ENCODE measurements at places on chromosomes 1 and 21.

DNA sequence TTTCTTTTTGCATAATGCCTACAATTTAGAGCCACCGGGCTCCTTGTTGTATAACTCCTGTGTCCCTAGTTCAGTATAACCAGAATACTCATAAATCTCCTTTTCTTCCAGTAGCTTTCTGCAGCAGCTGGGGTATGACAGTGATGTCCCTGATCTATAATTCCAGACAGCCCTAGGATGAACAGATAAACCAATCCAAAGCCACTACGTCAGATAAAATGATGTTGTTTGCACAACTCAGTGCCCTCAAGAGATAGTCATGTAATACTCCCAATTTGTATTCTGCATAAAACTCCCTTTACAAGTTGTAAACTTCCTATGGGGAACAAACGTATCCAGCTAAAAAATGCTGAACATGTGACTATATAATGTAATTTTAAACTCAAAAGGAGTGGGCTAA lies 44.7 kb downstream of the ZNF326 start:
- no peak for DNase-seq

DNA sequence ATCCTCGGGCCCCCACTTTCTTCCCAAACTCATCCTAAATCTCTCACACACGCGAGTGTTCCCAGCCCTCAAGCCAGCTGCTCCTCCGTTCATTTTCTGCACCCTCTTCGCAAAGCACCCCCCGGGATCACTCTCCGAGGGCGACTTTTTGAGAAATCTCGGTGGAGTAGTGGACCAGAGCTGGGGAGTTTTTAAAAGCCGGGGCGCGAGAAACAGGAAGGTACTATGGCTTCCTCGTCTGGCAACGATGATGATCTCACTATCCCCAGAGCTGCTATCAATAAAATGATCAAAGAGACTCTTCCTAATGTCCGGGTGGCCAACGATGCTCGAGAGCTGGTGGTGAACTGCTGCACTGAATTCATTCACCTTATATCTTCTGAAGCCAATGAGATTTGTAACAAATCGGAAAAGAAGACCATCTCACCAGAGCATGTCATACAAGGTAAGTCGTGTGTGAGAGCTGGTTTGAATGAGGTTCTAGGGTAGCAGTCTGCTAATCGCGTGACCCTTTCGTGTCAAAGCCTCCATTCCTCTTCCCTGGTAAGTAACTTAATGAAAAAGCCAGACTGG lies 800 bp downstream of the DR1 start:
- DNase-seq: peak; percentile 37

GRCh38 chr1:224160171-224160682 lies 22.8 kb upstream of the DEGS1 start:
- no peak for DNase-seq

GRCh38 chr1:22709891-22710700 lies 543 bp upstream of the EPHB2 start:
- DNase-seq: peak; percentile 56

DNA sequence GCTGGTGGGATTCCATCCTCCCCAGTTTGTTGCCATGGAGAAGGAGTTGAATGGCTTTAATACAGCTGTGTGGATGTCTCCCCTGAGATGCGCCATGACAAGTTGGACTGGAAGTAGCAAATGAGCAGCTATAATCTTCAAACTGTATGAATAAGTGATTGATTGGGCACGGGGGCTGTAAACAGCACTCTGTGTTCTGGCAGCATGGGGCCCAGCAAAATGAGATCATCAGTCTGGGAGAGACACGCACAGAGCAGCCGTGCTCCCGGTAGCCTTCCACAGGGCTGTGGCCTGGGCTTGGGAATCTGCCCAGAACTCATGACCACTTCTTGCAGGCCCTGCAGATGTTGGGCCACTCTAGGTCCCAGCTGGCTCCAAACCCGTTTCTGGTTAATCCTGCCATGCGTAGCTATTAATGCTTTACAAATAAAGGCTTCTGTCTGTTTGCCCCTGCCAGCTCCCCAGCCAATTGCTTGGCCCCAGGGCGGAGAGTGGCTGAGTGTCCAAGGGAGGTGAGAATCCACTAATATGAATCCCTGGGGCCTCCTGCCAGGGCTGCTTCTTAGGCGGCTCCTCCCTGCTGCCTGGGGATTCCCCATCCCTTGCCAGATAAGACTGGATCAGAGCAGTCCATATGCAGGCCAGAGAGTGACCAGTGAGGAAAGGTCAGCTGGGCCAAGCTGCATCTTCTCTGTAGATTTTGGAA lies 642.9 kb downstream of the AJAP1 start:
- DNase-seq: no peak

GRCh38 chr1:77279929-77280328 lies 1.9 kb upstream of the AK5 start:
- no peak for DNase-seq

DNA sequence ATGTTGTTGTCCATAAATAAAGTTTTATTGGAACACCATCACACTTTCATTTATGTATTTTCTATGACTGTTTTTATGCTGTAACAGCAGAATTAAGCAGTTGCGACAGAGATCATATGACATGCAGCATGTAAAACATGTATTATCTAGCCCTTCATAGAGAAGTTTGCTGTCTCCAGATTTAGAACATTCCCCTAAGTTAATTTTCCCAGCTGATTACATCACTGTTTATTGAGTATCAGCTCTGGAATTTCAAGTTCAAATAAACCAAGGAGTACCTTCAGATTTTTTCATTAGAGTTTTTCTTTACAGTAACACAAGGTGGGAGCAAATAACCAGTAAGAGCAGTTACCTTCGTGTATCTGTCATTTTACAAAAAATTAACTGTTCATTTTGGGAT lies 792.8 kb downstream of the USP25 start:
- DNase-seq: no peak

DNA sequence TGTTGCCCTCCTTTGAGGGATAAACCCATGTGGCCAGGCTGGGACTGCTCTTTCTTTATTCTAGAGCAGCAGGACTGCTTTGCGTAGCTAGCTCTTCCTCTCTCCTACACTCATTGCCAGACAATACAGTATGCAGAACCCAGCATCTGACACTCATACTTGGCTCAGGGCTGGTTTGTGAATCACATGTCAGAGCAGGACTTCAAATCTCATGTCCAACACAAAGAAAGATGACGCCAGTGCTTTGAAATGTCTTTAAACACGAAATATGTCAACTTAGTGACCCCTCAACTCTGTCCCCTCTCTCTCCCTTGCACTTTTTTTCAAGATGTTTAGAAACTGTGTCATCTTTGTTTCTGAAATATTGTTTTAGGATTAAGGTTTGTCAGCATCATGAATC lies 135.0 kb downstream of the TGFB2 start:
- DNase-seq: no peak

DNA sequence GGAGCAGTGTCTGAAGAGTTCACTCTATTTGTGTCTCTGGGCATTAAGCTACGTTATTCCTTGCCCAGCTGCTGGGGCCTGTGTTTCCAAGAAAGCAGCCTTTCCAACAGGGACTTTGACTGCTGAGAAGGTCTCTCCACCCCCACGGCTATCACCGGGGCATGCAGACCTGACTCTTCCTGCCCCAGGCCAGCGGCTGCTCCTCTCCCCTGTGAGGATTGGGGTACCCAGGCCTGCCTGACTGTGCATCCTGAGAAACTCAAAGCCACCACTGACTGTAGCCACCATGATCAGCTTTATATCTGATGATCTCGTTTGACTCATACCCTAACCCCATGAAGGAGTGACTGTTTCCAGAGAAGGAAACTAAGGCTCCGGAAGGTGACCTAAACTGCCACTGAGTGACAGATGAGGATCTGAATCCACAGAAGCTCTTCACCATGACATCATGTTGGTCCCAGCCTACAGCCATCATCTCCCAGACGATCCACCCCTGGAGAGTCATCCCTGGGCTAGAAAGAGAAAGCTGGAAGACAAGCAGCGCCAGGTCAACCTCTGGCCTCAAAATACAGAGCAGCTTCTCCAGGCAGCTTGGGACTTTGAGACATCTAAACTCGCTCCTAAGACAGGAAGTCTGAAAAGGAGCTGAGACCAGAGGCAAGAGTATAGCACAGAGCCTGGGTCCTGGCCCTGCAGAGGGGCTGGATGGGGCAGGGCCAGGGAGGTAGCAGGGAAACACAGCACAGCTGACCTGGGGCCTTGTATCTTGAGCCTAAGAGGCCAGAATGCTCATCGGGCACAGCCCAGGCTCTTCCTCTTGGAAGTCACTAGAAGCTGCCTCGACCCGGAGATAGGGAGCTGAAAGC lies 244.0 kb upstream of the VAMP3 start:
- DNase-seq: no peak

DNA sequence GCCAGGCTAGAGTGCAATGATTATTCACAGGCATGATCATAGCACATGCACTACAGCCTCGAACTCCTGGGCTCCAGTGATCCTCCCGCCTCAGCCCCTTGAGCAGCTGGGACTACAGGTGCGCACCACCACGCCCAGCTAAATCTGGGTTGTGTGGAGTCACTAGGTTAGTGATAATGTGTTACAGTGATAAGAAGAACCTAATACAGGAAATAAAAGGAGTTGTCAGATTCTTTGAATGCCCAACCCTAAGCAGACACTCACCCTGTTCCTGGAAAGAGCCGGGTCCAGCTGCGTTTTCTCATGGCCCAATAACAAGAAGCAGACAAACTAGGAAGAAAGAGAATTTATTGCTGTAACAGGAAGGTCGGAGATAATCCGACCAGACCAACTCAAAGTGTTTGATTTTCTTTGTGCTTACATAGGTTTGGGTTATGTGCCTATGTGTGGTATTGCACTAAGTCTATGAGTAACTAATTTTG lies 8.8 kb downstream of the IFNGR2 start:
- DNase-seq: no peak

GRCh38 chr1:28058971-28059878 lies 29.2 kb downstream of the EYA3 start:
- DNase-seq: no peak

DNA sequence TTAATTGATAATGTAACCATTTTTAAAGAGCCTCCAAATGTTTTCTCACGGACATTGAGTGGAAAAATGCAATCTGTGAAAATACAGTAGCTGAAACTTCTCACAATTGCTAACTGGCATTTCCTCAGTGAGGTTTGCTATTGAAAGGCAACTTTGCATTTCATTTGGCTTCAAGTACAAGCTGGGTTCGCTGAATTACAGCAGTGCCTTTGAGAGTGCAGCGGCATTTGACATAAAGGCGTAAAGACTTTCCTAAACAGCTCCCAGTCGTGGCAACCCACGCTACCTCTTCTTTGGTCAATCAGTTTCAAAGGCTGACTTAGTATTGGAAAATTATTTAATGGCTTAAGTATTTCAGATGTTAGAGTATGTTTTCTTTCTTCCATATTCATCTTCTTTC lies 39.3 kb upstream of the ZBTB18 start:
- no peak for DNase-seq

GRCh38 chr1:69645477-69645876 lies 77.8 kb downstream of the LRRC7 start:
- DNase-seq: no peak

DNA sequence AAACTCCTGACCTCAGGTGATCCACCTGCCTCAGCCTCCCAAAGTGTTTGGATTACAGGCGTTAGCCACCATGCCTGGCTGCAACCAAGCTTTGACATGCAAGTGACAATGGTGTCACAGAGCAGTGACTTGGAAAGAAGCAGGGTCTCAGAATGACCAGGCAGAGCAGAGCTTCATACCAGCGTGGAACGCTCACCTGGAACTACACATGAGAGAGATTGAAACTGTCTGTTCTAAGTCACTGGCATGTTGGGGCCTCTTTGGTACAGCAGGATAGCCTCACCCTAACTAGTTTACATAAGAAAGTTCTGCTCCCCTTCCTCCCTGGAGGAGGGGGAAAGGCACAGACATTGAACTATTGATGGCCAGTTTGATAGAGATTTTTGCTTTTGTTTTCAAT lies 47.5 kb upstream of the ITPKB start:
- no peak for DNase-seq

GRCh38 chr1:14292520-14292919 lies 306.0 kb upstream of the KAZN start:
- no peak for DNase-seq

GRCh38 chr21:41167348-41168342 lies at the start of gene BACE2:
Gene BACE2 (plus strand): TSS chr21:41168160. CDS start chr21:41168264, 104 bp downstream.
- DNase-seq: peak; percentile 76

GRCh38 chr1:243796016-243796415 lies 54.0 kb downstream of the AKT3 start:
- no peak for DNase-seq

DNA sequence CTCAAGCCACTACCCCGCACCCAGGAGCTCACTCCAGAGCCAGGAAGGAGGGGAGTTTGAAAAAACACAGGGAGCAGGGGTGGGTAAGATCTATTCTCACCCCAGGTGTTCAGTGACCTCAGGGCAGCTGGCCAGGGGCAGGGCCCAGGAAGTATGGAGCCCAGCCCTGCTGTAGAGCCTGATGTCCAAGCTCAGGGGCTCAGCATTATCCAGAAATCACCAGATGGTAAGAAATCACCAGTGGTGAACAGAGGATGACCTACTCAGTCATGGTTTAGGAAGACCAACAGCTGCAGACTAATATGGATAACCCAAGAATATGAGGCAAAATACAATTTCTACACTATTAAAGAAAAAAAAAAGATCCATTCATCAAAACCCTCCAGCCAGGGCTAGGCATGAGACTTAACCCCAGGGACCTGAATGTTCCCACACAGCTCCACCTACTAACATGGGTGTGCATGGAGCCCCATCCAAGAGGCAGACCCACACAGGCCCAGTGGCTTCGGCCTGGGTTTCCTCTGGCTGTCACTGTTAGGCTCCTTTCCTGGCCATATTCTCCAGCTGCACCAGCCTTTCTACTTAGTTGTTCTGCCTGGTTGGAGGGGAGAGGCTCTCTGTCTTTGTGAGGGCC lies 67.6 kb downstream of the KCNN3 start:
- DNase-seq: no peak

DNA sequence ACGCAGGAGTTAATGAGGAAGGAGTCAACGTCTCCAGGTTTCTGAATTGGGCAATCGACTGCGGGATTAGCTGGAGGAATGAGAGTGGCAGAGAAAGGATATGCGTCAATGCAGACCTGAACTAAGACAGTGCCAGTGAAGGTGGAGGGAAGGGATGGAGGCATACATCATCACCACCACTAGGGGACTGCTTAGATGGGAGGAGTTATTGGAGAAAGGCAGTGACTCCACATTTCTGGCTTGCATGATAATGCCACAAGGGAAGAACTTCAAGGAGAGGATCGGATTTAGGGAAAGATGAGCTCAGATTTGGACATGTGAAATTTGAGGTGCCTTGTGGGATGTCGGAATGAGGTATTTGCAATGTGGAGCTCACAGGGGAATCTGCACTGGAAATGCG lies 17.5 kb downstream of the VASH2 start:
- DNase-seq: peak; percentile 8

DNA sequence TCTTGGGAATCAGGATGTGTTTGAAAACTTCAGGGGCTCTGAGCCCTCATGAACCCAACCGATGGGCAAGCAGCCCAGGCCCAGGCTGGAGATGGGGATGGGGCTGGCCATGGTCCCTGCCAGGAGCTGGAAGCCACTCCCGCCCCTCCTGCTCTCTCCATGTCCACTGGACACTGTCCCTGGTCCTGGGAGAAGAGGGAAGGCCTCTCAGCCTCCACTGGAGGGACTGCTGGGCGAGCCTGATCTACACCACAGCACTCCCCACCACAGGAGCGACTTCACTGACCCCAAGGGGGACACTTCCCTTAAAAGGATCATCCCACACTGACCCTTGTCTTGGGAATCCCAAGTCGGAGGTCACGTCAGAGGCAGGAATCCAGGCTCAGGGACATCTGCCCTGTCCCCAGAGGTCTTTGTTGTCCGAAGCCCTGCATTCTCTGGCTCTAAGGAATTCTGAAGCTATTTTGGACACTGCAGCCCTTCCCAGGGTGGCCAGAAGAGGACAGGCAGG lies 16.9 kb upstream of the COL18A1 start:
- no peak for DNase-seq

Measured in stimulated activated CD4-positive, alpha-beta T cell treated with anti-CD3 and anti-CD28 coated beads, Interleukin-15, amount 100 ng/mL, for 24 hours (primary cell).